Thymus (tissue), 14 donors: ENCODE measurements at places on chromosomes 6 and 20.

DNA sequence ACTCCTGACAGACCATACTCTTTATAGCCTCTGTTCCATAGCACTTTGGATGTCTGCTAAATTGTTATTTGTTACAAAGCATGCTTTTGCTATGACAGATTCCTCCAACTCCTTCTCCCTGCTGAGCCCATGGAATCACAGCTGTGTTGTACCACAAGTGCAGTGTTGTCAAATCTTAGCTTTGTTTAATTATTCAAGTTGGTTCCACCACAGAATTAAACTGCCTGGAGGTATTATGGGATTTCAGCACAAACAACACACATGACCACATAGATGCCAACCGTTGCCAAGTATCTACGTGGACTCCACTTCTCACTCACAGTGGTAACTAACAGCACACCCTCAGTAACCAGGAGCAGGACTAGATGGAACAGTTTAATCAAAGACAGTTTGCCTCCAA is 32.7 kb upstream of the MARCKS start:
- H3K27me3 ChIP-seq = no peaks in the 10 kb centered on the region
- H3K4me3 ChIP-seq = no peak overlapping the region
- H3K4me1 ChIP-seq = no peaks in the 10 kb centered on the region
- DNase-seq = no peak

- peaks cover 6% of the 10 kb centered on the region for H3K4me1 ChIP-seq
- no peak overlapping the region for H3K27ac ChIP-seq
- no peak overlapping the region for H3K4me3 ChIP-seq
Observed at GRCh38 chr20:53408691-53409446, 184.8 kb downstream of the ZNF217 start.

DNA sequence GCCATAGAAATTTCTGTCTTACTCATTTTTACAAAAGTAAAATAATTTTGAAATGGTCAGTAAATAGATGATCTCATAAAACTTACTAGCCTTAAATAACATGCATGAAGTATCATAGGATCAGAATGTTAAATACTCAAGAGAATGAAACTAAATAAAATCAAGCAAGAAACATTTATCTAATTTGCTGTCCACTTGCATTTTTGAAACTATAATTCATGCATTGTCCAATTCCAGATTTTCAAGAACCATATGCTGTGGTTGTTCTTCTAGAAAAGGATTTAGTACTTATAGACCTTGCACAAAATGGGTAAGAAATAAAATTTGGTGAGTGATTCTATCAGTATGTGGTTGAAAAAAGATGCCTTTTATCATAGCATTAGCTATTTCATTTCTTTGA is 107.0 kb downstream of the STXBP5 start:
- no peak for DNase-seq
- no peak overlapping the region for H3K27ac ChIP-seq
- H3K4me1 ChIP-seq = no peaks in the 10 kb centered on the region
- no peak overlapping the region for H3K4me3 ChIP-seq
- no peaks in the 10 kb centered on the region for H3K27me3 ChIP-seq

DNA sequence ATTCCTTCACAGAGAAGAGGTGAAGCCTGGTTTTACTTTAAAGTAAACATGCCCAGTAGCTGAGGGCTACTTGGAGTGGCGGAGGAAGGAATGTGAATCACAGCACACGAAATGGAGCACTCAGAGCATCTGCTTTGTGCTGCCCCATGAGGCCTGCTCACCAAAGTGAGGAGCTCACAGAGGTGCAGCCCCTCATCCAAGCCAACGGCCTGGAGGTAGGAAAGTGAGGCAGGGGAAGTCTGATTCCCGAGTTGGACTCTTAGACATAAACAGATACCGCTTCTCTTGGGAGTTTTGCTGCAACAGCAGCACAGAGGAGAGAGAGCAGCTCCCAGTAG is 3.6 kb downstream of the YTHDF1 start:
- no peak overlapping the region for H3K27ac ChIP-seq
- no peak overlapping the region for H3K4me3 ChIP-seq
- no peaks in the 10 kb centered on the region for H3K27me3 ChIP-seq
- no peak for DNase-seq
- H3K36me3 ChIP-seq = peaks cover 39% of the 10 kb centered on the region

GRCh38 chr6:111416529-111416928 is 66.5 kb downstream of the REV3L start:
- H3K27ac ChIP-seq = no peak overlapping the region
- peaks cover 22% of the 10 kb centered on the region for H3K36me3 ChIP-seq
- H3K4me3 ChIP-seq = no peak overlapping the region
- H3K27me3 ChIP-seq = no peaks in the 10 kb centered on the region

DNA sequence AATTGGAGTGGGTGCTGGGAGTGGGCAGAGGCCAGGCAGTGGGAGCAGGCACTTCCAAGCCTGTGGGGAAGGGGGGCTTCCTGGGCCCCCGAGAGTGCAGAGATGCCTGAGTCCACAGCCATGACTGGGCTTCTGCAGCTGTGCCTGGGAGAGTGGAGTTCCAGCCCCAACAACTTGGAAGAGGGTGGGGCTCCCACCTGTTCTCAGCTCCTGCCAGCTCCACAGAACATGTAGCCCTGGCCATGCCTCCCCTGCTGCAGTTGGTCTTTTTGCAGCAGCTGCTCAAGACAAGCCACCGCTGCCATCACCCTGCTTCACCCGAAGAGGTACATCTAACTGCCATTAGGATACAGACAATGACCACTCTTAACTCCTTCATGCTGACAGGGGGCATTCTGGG is 1092.3 kb downstream of the KHDRBS2 start:
- DNase-seq = no peak
- no peaks in the 10 kb centered on the region for H3K27me3 ChIP-seq
- no peaks in the 10 kb centered on the region for H3K4me1 ChIP-seq
- H3K36me3 ChIP-seq = no peaks in the 10 kb centered on the region
- no peak overlapping the region for H3K27ac ChIP-seq

DNA sequence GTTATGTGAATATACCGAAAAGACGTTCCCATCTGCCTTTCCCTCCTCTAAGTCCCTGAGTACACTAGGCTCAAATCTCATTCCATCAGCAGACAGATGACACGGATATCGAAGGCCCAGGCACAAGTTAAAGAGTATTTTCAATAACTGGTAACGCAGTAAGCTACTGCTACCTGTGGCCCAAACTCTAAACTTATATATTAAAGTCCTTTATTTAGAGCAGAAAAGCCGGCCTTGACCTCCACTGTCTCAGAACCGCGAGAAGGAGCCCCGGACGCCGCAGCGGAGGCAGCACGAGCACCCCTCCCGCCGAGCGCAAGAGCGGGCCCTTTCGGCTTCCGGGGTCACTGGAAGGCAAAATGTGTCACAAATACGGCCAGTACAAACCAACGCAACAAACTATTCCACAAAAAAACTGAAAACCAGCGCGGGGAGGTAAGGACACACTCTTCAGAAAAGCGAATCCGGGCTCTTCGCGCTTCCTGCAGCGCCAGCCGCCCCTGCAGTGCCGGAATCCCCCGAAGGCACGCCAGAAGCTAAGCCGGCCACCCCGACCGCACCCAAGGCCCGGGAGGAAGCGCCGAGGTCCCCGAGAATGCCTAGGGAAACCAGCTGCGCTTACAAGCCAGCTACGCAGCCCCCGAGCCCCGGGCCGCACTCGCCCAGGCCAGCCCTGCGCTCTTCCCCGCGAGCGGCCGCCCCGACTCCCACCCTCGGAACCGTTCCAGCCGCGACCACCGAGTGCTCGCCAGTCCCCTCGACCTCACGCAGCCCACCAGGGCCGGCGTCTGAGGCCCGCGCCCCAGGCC is 681 bp downstream of the DIDO1 start:
- peaks cover 3% of the 10 kb centered on the region for H3K36me3 ChIP-seq
- H3K4me1 ChIP-seq = peaks cover 47% of the 10 kb centered on the region
- no peaks in the 10 kb centered on the region for H3K27me3 ChIP-seq
- no peak for DNase-seq
- peak overlapping the region; percentile 96 for H3K4me3 ChIP-seq

GRCh38 chr20:21548390-21549035 is 34.6 kb upstream of the NKX2-2 start:
- H3K27ac ChIP-seq = no peak overlapping the region
- H3K27me3 ChIP-seq = no peaks in the 10 kb centered on the region
- no peaks in the 10 kb centered on the region for H3K36me3 ChIP-seq
- DNase-seq = no peak
- no peaks in the 10 kb centered on the region for H3K4me1 ChIP-seq

GRCh38 chr6:136752554-136752953 is 39.7 kb downstream of the MAP3K5 start:
- no peak for DNase-seq
- H3K4me3 ChIP-seq = no peak overlapping the region
- H3K27me3 ChIP-seq = no peaks in the 10 kb centered on the region
- H3K36me3 ChIP-seq = no peaks in the 10 kb centered on the region

DNA sequence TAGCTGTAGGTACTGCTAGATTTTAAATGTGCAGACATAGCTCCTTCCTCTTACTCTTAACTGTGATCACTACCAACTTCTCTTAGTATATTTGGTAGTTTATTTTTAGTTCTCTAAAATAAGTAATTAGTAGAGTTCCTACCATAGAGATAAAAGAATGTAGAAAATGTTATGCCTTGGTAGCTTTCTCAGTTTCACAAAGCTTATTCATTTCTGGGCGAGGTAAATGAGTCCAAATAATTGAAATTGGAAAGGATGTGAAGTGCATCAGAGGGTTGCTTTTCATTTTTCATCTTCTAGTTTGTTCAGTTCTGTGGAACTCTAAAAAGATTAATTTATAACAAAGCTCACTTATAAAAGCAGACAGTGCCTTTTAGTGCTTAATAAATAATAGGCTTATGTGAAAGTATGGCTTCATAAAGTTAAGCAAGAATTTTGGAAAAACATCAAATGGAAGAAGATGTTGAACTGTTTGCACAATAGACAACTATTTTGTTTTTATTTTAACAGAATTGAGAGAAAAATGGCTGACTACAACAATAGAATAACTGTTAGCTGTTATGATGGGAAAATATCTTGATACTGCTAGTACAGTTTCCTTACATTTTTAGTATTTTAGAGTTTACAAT is 303.7 kb downstream of the UTRN start:
- no peak overlapping the region for H3K4me3 ChIP-seq
- peaks cover 7% of the 10 kb centered on the region for H3K36me3 ChIP-seq
- H3K27me3 ChIP-seq = no peaks in the 10 kb centered on the region
- no peaks in the 10 kb centered on the region for H3K4me1 ChIP-seq
- no peak for DNase-seq

DNA sequence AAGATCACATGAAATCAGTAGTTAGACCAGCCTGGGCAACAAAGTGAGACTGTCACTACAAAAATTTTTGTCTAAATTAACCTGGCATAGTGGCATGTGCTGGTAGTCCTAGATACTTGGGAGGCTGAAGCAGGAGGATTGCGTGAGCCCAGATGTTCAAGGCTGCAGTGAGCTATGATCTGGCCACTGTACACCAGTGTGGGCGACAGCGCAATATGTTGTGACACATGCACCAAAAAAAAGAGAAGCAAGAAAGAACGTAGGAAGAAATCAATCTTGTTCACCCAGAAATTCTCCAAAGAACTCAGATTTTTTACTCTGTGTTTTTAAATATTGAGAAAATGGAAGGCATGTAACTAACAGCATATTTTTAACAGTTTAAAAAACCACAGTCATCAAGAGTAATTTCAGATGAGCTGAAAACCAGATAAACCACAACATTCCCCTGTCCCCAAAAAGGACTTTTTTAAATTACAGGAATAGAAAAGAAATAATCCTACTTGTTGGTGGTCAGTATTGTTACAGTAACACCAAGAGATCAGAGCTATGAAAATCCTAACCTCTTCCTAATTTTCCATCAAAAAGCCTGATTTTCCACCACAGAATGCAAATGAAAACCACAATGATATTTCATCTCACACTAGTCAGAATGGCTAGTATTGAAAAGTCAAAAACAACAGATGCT is 240.2 kb downstream of the KHDC1L start:
- H3K27me3 ChIP-seq = no peaks in the 10 kb centered on the region
- no peak for DNase-seq
- H3K4me1 ChIP-seq = no peaks in the 10 kb centered on the region
- H3K27ac ChIP-seq = no peak overlapping the region
- no peak overlapping the region for H3K4me3 ChIP-seq

DNA sequence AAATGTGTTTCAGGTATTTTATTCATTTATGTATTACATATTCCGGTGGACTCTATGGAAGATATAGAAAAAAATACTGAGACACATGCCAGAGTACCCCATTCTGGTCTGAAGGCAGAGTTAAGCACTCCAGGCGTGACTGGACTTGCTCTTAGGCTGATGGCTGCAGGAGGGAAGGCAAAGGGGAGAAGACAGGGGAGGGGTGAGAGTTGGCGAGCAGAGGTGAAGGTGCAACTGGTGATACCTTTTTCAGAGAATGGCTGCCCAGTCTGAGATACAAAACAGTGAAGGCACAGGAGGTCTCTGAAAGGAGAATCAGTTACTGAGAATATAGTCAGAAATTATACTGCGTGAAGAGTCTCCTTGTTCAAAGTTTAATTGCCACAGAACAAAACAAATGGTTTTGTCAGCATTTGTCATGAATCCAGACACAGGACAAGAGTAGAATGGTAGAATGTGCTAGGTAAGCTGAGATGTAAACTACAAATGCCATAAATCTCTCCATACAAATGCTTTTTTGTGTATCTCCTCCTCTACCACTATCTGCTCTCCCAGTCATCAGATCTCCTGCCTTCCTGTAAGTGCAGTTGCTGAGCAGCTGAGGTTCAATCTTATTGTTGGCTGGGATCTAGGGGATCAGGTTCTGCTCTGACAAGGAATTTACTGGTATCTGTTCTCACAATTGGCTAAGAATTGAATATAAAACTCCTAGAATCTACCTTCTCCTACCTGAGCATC is 104.2 kb upstream of the DST start:
- H3K4me1 ChIP-seq = no peaks in the 10 kb centered on the region
- no peaks in the 10 kb centered on the region for H3K27me3 ChIP-seq
- H3K36me3 ChIP-seq = no peaks in the 10 kb centered on the region
- DNase-seq = no peak
- H3K4me3 ChIP-seq = no peak overlapping the region

GRCh38 chr6:46393161-46393939 is 97.9 kb downstream of the RCAN2 start:
- no peak for DNase-seq
- no peaks in the 10 kb centered on the region for H3K27me3 ChIP-seq
- no peak overlapping the region for H3K27ac ChIP-seq
- H3K4me3 ChIP-seq = no peak overlapping the region
- H3K4me1 ChIP-seq = no peaks in the 10 kb centered on the region
- H3K36me3 ChIP-seq = no peaks in the 10 kb centered on the region

DNA sequence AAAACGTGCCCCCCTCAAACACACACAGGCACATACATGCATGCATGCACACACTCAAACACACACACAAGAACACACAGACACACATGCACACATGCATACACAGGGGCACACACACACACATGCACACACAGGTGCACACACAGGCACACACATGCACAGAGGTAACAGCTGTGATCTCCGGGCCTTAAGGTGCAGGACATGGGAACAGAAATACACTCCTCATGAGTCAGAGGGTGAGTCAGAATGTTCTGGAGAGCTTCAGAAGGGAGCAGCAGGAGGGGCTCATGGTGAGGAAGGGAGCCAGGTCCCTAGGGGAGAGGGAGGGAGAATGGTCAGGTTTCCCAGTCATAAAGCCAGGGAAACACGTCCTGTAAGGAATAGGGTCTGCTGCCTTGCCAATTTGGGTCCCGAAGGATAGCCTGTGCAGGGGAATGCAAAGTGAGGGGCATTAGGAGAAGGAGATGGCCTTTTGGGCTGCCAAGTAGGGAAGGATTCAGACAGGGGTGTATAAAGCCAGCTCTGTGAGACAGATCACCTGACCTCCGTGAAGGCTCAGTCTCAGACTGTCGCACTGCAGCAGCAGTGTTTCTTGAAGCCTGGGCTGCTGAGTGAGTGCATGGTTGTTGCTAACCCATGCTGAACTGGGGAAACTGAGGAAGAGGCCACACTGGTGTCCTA is 123.9 kb downstream of the MAFB start:
- H3K27ac ChIP-seq = no peak overlapping the region
- H3K4me1 ChIP-seq = no peaks in the 10 kb centered on the region
- H3K4me3 ChIP-seq = no peak overlapping the region
- no peak for DNase-seq
